Adrenal gland (tissue), 19 donors: ENCODE measurements at places on chromosomes 11 and 22. TPM values are rescaled to one million over a fixed set of nuclear protein-coding genes. Genes with fewer than 3 reads are reported as not detected.
A peak's percentile ranks its signal among the peaks of the same experiment; 100 is the strongest.

GRCh38 chr22:40953471-40953870 lies 2.3 kb downstream of the RBX1 start:
- H3K4me1 ChIP-seq, result peaks cover 21% of the 10 kb centered on the region
- H3K36me3 ChIP-seq, result peaks cover 12% of the 10 kb centered on the region
- H3K27ac ChIP-seq, result no peak overlapping the region
- no peak for DNase-seq

DNA sequence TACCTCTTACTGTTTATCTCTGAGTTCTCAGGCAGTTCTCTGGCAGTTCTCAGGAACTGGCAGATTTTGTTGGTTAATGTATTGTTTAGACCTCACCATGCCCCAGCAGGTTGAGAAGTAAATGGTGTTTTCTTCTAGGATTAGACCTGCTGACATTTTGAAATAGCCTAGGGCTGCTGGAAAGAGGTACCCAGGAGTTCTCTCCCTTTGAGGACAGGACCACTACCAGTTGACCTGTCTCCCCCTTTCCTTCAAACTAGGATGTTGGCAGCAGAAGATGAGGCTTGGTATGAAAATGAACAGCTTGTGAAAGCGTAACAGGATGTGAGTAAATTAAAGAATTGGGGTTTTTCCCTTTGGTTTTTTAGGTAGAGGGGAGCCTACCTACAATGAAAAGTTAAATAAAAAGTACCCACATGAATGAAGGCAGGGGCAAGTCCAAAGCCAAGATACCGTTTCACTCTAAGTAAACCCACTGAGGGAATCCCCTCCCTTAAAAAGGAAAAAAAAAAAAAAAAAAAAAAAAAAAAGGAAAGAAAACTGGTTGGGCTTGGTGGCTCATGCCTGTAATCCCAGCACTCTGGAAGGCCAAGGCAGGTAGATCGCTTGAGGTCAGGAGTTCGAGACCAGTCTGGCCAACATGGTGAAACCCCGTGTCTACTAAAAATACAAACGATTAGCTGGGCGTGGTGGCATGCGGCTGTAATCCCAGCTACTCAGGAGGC lies 96.2 kb downstream of the PDHX start:
- no peaks in the 10 kb centered on the region for H3K27me3 ChIP-seq
- no peaks in the 10 kb centered on the region for H3K4me1 ChIP-seq
- no peaks in the 10 kb centered on the region for H3K36me3 ChIP-seq
- no peak for DNase-seq
- no peak overlapping the region for H3K27ac ChIP-seq

- peak overlapping the region; percentile 94 for H3K27ac ChIP-seq
- peaks cover 37% of the 10 kb centered on the region for H3K36me3 ChIP-seq
- DNase-seq, result peak; percentile 38
- peaks cover 25% of the 10 kb centered on the region for H3K4me1 ChIP-seq
These were observed 1.6 kb downstream of the SUN2 start for GRCh38 chr22:38753948-38754750.

GRCh38 chr11:92775003-92775676 lies 194.3 kb upstream of the MTNR1B start:
- H3K4me3 ChIP-seq, result no peak overlapping the region
- no peak for DNase-seq
- H3K27me3 ChIP-seq, result no peaks in the 10 kb centered on the region
- H3K36me3 ChIP-seq, result no peaks in the 10 kb centered on the region
- H3K4me1 ChIP-seq, result no peaks in the 10 kb centered on the region
- no peak overlapping the region for H3K27ac ChIP-seq

- H3K4me1 ChIP-seq, result no peaks in the 10 kb centered on the region
- DNase-seq, result no peak
- no peaks in the 10 kb centered on the region for H3K27me3 ChIP-seq
These were observed 109.7 kb upstream of the OR9Q1 start for GRCh38 chr11:57913715-57914704.

GRCh38 chr22:44424867-44425693 lies 73.0 kb downstream of the RTL6 start:
- no peaks in the 10 kb centered on the region for H3K4me1 ChIP-seq
- no peak overlapping the region for H3K4me3 ChIP-seq
- H3K27ac ChIP-seq, result no peak overlapping the region
- no peak for DNase-seq
- no peaks in the 10 kb centered on the region for H3K36me3 ChIP-seq
- no peaks in the 10 kb centered on the region for H3K27me3 ChIP-seq

DNA sequence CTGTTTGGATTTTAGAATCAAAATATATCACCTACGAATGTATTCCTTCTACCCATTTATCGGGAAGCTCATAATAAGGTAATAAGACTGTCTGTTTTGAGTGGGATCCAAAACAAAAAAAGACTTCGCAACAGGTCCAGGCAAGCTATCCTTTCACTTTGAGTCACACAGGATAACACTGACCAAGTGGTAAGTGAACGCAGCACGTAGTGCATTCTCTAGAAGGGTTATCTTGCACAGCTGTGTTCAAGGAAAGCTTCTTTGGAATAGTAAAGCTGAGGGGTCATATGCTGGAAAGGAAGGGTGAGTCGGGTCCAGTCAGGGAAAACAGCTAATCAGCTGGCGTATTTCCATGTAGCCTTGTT lies 22.3 kb upstream of the NRGN start:
- no peaks in the 10 kb centered on the region for H3K36me3 ChIP-seq
- peaks cover 11% of the 10 kb centered on the region for H3K27me3 ChIP-seq
- peaks cover 5% of the 10 kb centered on the region for H3K4me1 ChIP-seq
- peak overlapping the region; percentile 33 for H3K4me3 ChIP-seq
- DNase-seq, result no peak

- H3K27me3 ChIP-seq, result no peaks in the 10 kb centered on the region
- H3K4me3 ChIP-seq, result no peak overlapping the region
- no peaks in the 10 kb centered on the region for H3K4me1 ChIP-seq
- DNase-seq, result no peak
These were observed 75.0 kb downstream of the C11orf65 start for GRCh38 chr11:108392353-108392752.

DNA sequence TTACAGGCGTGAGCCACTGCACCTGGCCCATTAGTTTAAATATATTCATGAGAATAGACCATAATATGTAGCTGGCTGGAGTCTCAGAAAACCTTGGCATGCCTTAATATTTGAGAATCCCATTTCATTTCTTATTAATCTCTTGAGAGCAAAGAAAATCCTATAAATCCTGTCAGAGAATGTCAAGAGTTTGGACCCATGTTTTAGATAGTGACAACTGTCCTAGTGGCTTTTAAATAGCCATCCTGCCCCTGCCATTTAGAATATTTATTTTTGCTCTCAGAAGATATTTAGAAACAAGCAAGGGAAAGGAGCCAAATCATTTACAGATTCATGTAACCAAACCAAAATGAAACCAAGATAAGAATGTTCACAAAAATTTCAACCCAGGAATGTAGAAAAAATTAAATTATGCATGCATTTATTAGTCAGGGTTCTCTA lies 107.2 kb downstream of the SWAP70 start:
- DNase-seq, result peak; percentile 31
- H3K27ac ChIP-seq, result no peak overlapping the region
- no peak overlapping the region for H3K4me3 ChIP-seq
- H3K4me1 ChIP-seq, result peaks cover 5% of the 10 kb centered on the region
- H3K27me3 ChIP-seq, result no peaks in the 10 kb centered on the region
- H3K36me3 ChIP-seq, result no peaks in the 10 kb centered on the region

- H3K36me3 ChIP-seq, result no peaks in the 10 kb centered on the region
- no peak for DNase-seq
- H3K4me3 ChIP-seq, result no peak overlapping the region
These were observed 437.8 kb downstream of the DYNC2H1 start for GRCh38 chr11:103547024-103547423.

DNA sequence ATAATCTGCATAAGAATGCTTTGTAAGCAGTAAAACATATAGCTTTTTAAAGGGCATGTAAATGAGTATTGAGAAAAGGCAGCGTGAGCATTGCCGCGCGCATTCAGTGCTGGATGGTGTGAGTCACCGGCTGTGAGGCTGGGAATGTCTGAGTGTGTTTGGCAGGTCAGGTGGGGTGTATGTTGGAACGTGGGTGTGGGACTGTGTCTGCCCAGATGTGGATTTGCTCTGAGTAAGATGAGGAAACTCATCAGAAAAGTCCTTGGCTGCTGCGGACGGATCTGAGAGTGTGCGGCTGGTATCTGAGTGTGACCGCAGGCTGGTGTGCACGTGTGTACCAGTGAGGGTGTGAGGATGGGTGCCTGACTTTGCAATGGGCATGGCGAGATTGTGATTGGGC lies 66.2 kb upstream of the NECTIN1 start:
- DNase-seq, result no peak
- H3K4me3 ChIP-seq, result no peak overlapping the region
- no peaks in the 10 kb centered on the region for H3K27me3 ChIP-seq
- H3K27ac ChIP-seq, result no peak overlapping the region
- H3K4me1 ChIP-seq, result no peaks in the 10 kb centered on the region

DNA sequence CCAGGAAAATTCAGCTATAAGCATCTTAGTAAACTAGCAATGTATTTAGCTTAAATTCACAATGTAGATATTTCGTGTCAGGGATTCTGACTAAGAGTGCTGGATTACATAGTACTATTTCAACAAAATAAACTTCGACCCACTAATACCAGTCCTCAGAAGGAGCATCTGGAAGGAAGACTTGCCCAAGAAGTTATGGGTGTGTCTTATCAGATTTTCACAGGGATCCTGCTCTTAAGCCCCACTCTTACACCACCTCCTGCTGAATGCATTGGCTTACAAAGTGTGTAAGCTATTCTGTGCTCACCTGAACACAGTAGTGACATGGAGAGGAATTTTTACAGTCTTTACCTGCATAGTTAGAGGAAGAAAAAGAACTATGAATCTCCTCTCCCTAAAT lies 35.4 kb upstream of the ANO5 start:
- no peaks in the 10 kb centered on the region for H3K36me3 ChIP-seq
- H3K4me1 ChIP-seq, result no peaks in the 10 kb centered on the region
- peaks cover 8% of the 10 kb centered on the region for H3K27me3 ChIP-seq
- no peak overlapping the region for H3K27ac ChIP-seq
- no peak overlapping the region for H3K4me3 ChIP-seq
- DNase-seq, result no peak

- H3K36me3 ChIP-seq, result no peaks in the 10 kb centered on the region
- no peak within 1 kb of the TSS for H3K4me3 ChIP-seq
- no peak for DNase-seq
- no peak within 1 kb of the TSS for H3K27ac ChIP-seq
- no peaks in the 10 kb centered on the region for H3K4me1 ChIP-seq
- H3K27me3 ChIP-seq, result no peaks in the 10 kb centered on the region
These were observed at the start of gene OR52K1 for GRCh38 chr11:4482445-4482844. Gene OR52K1 (plus strand): TSS chr11:4482646. CDS start chr11:4488901, 6,255 bp downstream.

GRCh38 chr22:36546092-36546804 lies 17.3 kb upstream of the EIF3D start:
- peak; percentile 58 for DNase-seq
- H3K4me3 ChIP-seq, result no peak overlapping the region
- no peaks in the 10 kb centered on the region for H3K4me1 ChIP-seq
- H3K27me3 ChIP-seq, result peaks cover 2% of the 10 kb centered on the region
- H3K36me3 ChIP-seq, result no peaks in the 10 kb centered on the region

- no peaks in the 10 kb centered on the region for H3K4me1 ChIP-seq
- H3K36me3 ChIP-seq, result no peaks in the 10 kb centered on the region
- no peak for DNase-seq
- peaks cover 7% of the 10 kb centered on the region for H3K27me3 ChIP-seq
- no peak overlapping the region for H3K27ac ChIP-seq
These were observed 2.3 kb downstream of the MRGPRE start for GRCh38 chr11:3229673-3230630.

GRCh38 chr11:67345920-67346819 lies 7.2 kb downstream of the POLD4 start:
- no peaks in the 10 kb centered on the region for H3K27me3 ChIP-seq
- peak; percentile 61 for DNase-seq
- no peak overlapping the region for H3K4me3 ChIP-seq
- H3K27ac ChIP-seq, result no peak overlapping the region
- no peaks in the 10 kb centered on the region for H3K36me3 ChIP-seq
- H3K4me1 ChIP-seq, result no peaks in the 10 kb centered on the region

GRCh38 chr22:39456522-39457197 lies at the start of gene MGAT3:
Gene MGAT3 (plus strand): TSS chr22:39457012. CDS start chr22:39487348, 30,336 bp downstream.
- H3K4me1 ChIP-seq, result no peaks in the 10 kb centered on the region
- no peak for DNase-seq
- no peak within 1 kb of the TSS for H3K4me3 ChIP-seq
- no peaks in the 10 kb centered on the region for H3K36me3 ChIP-seq
- no peak within 1 kb of the TSS for H3K27ac ChIP-seq

DNA sequence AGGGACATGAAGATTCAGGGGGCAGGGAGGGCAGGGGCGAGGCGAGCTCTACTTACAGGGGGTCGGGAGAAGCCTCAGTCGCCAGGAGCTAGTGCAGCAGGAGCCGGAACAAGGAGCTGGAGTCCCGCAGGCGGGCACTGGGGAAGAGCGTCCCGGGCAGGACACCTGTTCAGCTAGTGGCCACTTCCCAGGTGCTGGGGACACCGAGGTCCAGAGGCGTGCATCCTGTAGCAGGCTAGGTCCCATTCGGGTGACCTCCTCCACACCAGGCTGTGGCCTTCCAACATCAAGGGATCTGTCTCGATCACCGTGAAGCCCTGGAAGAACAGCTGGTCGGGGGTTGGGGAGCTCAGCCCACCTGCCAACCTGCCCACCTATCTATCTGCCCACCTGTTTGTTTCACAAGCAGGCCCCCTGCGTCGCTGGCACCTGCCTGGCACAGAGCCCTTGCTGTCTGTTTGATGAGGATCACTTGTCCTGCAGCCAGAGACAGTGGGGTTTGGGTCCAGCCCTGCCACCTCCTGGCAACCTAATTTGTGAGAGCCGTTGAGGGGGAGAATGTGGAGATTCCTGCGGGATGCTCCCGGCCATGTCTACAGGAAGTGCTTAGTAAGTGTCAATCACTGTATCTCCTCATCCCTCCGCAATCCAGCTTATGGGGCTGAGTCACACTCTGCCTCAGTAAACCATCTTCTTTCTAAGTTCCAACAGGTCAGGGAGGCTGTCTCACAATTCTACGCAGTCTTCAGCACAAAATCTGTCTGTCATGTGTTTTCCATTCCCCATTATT lies 940.9 kb downstream of the BRD1 start:
- no peaks in the 10 kb centered on the region for H3K27me3 ChIP-seq
- H3K27ac ChIP-seq, result no peak overlapping the region
- H3K36me3 ChIP-seq, result no peaks in the 10 kb centered on the region
- no peaks in the 10 kb centered on the region for H3K4me1 ChIP-seq

DNA sequence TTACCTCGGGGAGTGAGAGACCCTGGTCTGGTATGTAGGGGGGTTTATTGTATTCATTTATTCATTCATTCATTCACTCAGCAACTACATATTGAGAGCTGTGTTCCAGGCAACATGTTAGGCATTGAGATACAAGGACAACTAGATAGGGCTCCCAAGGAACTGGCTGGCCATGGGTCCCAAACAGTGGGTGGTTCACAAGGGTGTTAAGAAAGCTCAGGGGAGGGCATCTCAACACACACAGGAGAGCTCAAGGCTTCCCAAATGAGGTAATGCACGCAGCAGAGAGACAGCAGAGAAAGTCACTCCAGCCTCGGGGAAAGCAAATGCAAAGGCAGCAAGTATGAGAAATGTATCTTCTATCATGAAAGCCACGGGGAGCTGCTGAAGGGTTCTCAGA lies 51.8 kb downstream of the BTG4 start:
- no peak for DNase-seq
- H3K4me1 ChIP-seq, result no peaks in the 10 kb centered on the region
- H3K4me3 ChIP-seq, result no peak overlapping the region
- H3K27me3 ChIP-seq, result no peaks in the 10 kb centered on the region
- no peak overlapping the region for H3K27ac ChIP-seq
- H3K36me3 ChIP-seq, result no peaks in the 10 kb centered on the region

APOL2 gene
- 39.5 TPM for total RNA-seq

ATG2A gene
- total RNA-seq, result 40.0 TPM

SMC1B gene
- not detected for total RNA-seq

MEI1 gene
- 1.4 TPM for total RNA-seq

OR8A1 gene
- total RNA-seq, result not detected

CCDC134 gene
- 52.0 TPM for total RNA-seq
